ENCODE measurements at places on chromosomes 11 and 22.

- no peak for DNase-seq
Measured at GRCh38 chr11:47489395-47489755, 40.4 kb upstream of the RAPSN start.

DNA sequence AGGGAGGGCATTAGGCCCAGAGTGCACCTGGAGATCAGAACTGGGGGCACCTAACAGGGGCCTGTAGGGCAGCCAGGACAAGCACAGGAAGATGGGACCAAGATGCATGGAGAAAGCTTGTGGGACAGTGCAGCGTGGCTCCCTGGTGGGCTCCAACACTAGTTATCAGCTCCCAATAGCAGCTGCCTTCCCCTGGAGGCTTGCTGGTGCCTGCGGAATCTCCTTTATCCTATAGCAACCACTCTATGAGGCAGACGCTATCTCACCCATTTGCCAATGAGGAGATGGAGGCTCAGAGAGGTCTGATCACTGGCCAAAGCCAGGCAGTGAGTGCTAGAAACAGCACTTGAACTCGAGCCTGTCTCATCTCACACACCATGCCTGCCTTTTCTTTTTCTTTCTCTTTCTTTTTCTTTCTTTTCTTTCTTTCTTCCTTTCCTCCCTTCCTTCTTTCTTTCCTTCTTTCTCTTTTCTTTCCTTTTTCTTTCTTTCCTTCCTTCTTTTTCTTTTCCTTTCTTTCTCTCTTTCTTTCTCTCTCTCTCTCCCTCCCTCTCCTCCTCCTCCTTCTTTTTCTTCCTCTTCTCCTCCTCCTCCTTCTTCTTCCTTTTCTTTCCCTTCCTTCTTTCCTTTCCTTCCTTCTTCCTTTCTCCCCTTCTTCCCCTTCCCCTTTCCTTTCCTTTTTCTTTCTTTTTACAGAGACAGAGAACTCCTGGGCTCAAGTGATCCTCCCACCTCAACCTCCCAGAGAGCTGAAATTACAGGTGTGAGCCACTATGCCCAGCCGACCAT, 16.1 kb upstream of the SEC14L4 start:
- DNase-seq: no peak

DNA sequence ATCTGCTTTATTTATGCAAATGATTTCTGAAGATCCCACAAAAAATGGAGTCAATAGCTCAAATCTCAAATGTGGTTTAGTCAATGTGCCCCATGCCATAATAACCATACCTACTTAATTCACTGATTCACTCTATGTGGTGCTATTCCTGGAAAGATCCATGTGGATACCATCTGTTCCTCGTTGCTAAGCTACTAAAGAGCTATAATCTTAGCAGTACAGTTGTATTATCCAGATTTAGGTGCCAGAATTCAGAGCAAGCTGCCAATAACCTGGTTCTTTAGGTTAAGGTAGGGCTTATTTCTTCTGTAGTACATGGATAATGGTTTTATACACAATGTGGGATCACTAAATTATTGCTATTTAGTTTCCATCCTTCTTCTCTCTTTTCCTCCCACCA, 974.7 kb upstream of the CCDC90B start:
- no peak for DNase-seq

GRCh38 chr11:96752221-96752620, 362.4 kb downstream of the JRKL start:
- no peak for DNase-seq

DNA sequence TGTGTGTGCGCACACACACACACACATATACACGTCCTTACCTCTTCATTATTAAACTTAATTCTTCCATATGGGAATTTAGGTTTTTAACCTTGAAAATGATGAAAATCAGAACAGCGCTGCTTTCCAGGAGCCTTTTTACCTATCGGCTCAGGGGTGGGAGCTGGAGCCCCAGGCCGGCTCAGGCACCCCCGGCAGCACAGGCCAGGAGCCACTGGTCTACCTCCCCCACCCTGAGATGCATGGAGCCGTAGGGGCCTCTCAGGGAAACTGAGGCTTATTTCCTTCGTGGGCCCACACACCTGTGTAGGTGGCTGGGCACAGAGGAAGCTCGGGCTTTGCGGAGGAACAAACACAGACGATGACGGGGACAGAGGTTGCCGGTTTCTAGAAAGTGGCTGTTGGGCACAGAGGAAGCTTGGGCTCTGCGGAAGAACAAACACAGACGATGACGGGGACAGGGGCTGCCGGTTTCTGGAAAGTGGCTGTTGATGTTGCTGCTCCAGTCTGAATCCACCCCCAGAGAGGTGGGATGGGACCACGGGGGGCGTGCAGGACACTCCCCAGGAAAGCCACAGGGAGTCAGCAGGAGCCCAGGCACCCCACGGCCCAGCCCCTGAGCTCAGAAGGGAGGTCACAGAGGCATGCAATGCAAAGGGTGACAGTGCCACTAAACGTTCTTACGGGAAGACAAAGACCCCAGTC, 149.4 kb downstream of the BRD1 start:
- no peak for DNase-seq

DNA sequence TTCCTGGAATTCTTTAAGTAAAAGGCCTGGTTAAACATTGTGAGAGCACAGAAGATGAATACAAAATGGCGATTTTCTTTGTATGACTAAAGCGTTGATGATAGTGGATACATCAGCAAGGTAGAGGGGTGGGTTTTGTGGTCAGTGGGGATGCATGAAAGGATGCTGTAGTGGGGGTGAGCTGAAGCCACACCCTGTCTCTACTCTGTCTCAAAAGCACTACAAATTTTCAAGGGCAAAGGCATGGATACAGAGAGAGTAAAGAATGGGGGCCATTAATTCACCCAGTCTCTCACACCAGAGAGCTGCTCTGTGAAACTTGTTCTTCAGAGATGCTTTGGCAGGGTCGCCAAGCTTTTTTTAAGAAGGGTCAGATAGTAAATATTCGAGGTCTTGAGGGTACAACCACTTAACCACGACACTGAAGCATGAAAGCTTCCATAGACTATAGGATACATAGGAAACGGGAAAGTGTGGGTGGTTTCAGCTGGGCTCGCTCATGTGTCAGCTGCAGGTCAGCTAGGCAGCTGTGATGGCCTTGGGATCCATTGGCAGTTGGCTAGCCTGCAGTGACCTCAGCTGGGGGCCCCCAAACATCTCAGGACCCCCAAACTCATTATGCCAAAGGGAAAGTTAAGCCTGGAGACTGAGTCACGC, 8.3 kb downstream of the TMEM138 start:
- no peak for DNase-seq

GRCh38 chr22:36384766-36385481, 2.8 kb downstream of the MYH9 start:
- DNase-seq: no peak

DNA sequence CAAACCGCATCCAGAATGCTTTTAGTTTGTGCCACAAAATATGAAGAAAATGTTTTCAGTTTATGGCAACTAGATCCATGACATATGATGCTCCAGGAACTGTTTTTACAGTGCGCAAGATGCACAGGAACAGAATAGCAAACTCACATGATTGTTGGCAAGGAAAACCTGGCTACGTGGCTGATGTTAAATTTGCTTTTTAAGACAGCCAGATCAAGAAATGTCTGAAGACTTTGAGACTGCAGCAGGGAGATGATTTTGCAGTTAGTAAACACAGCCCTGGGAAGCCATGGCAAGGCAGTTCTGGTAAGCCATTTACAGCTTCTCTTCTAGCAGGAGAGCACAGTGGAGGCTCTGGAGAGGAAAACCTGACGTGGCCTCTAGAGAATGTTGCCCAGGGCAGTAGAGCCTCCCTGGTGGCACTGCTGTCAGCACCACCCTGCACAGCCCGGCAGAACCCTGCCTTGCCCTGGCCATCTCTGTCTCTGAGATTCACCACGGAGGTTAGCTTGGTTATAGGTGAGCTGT, 69.8 kb upstream of the TNRC6B start:
- DNase-seq: no peak

GRCh38 chr11:128814856-128815705, 52.0 kb downstream of the KCNJ1 start:
- DNase-seq: peak; percentile 81

- no peak for DNase-seq
Measured at GRCh38 chr11:87603887-87604286, 566.2 kb downstream of the TMEM135 start.

- DNase-seq: no peak
Measured at GRCh38 chr11:10540546-10540914, 457 bp downstream of the RNF141 start.

DNA sequence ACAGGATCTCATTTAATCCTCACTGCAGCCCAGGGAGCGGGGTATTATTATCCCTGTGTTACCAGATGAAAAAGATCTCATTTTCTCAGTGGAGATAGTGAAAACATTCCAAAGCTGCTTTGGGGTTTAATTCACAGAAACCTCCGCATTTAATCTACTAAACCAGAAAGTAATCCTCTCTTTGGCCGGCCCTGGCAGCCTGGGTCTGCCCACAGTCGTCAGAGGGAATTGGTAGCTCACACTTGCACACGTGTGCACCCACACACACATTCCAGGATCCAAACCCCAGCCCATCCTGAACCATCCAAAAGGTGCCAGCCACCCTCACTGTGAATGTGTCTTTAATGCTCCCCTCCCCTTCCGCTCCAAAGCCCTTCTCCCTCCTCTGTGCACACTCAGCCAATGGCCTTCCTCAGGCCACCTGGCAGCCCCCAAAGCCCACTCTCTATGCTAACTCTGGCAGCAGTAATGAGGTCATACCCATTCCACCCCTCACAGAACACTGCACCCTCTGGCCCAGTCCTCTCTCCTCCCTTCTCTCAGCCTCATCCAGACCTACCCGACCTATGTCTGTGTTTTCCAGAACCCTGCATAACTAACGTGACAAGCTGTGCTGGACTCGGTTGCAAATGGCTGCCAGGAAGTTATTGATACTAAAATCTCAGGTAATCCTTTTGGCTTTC, 466.2 kb downstream of the SOX6 start:
- no peak for DNase-seq

- DNase-seq: no peak
Measured at GRCh38 chr11:1487851-1488574, 1.4 kb upstream of the MOB2 start.

DNA sequence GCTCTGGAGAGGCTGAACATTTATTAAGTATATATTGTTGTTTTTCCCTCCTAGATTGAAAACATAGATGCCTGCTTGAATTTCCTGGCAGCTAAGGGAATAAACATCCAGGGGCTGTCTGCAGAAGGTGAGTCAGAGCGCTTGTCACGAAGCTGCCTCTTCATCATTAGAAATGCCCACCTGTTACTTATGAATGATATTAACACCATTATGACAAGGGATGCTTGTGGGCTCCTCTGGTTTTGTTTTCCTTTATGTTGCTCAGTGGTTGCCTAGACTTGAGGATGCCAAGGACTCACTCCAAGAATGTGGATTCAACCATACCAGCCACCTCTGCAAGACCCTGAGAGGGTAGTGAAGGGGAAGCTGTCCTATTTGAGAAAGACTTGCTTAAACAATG, 156.2 kb downstream of the NAV2 start:
- no peak for DNase-seq

DNA sequence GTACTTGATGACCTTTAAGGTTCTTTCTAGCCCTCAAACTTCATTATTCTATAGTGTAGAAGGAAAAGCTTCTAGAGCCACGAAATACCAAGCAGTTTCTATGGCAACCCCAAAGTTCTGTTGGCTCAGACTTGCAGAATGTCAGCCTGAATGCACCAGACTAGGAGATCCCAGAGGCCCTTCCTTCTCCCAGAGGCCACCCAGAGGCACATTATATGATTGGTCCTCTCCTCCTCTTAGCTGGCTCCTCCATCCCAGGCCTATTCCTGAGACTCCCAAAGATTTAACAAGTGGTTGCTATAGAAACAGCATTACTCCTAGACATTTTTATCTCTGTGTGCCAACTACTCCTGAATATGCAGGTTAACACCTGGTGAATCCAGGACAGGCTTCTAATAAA, 69.2 kb upstream of the CCDC90B start:
- DNase-seq: no peak

DNA sequence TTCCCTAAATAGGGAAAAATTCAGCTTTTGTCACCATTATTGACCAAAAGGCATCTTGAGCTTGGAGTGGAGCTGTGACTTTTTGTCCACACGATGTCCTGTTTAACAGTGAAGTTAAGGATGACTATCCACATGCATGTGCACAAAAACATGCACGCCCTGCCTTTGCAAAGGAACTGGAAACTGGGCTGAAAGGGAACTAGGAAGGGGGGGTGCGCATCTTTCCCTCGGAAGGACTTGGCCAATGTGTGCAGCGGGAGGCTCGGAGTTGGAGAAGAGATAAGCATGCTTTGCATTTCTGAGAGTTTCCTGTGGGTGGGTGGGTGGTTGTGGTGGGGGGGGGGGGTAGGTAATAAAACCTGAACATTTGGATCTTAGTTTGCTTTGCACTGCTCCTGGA, 411 bp upstream of the KIRREL3 start:
- DNase-seq: no peak

DNA sequence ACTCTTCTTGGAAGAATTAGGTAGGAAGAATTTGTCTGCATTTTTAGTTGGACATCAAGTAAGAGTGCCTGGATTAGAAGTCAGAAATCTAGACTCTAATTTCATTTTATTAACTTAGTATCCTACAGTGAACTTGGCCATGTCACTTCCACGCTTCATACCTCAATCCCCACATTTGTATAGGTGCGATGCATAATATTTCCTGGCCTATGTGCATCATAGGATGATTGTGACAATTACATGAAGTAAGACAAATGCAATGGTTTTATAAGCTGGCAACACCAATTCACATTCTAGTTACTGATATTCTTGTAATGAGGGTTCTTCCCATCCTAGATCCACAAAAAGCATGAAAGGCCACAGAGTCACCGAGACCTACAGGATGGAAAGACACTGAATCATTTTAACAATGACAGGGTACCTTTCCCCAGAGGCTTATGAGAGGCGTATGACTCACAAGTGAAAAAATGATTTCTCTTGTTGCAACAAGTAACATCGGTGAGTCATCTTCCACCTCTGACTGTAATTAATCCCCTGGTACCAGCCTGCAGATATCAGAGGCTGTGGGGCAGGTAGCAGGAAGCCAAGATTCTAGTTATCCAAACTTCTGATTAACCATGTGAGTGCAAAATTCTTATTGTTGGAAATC, 56.0 kb upstream of the OR5AK2 start:
- peak; percentile 53 for DNase-seq

DNA sequence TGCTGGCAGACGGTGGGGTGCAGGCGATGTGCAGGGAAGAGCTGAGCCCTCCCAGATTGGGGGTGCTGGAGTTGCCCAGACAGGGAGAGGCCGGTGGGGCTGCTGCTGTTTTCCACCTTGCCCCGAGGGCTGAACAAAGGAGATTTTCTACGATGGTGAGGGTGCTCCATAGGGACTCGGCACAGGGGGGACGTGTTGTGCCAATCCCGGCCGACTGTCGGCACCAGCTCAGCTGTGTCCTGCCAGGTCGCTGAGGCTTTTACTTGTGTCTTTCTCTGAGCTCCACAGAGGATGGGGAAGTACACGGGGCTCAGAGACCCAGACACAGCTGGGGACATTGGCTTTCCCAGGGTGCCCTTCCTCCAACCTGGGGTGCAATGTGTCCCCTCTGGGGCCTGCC, 816.8 kb downstream of the BRD1 start:
- no peak for DNase-seq

- DNase-seq: no peak
Measured at GRCh38 chr22:48288376-48288940, 1526.0 kb downstream of the TBC1D22A start.

GRCh38 chr11:30092518-30092917, 75.7 kb upstream of the KCNA4 start:
- no peak for DNase-seq

GRCh38 chr11:128868841-128869671, 2.0 kb upstream of the KCNJ1 start:
- no peak for DNase-seq

GRCh38 chr22:20979243-20979809, 2.8 kb upstream of the LZTR1 start:
- DNase-seq: peak; percentile 54
